Endodermal cell (in vitro differentiated cells): ENCODE measurements at places on chromosomes 2 and 18. TPM values are rescaled to one million over a fixed set of nuclear protein-coding genes. Genes with fewer than 3 reads are reported as not detected.
A peak's percentile ranks its signal among the peaks of the same experiment; 100 is the strongest.

- DNase-seq = no peak
Measured at GRCh38 chr18:40108596-40108995, 1846.4 kb upstream of the PIK3C3 start.

DNA sequence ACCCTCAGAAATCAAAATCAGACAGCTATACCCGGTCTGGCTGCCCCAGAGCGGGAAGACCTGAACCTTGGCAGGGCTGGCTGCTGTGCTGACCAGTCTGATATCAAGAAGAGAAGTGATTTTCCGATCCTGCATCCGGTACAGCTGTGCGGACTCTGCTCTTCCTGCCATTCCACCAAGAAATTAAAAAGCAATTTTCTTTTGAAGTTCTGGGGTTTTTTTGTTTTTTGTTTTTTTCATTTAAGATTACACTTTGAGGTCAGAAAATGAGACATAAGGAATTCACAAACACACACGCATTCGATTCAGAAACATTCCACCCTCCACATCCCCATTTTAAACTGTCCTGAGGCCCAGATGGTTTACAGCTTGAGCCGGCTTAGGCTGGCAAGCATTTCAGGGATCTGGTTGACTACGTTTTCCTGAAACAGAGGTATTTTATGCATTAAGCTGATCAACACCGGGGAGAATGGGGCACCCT is 156.5 kb downstream of the COL6A3 start:
- no peak for DNase-seq

DNA sequence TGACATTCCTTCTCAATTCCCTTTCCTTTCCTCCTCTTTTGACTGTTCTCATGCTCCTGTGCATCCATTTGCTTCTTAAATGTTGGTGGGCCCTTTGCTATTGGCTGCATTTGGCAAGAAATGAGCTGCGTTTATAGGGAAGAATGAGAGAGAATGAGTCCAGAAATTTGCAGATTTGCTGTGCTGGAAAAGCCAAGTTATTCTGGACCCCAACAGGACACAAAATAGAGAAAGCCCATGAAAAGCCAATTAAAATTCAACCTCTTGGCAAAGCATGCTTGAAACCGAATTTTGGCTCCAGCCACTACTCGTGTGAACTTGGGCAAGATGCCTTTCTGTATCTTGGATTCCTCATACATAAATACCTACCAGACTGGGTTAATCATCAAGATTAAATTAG is 1.3 kb upstream of the SCLY start:
- no peak for DNase-seq

DNA sequence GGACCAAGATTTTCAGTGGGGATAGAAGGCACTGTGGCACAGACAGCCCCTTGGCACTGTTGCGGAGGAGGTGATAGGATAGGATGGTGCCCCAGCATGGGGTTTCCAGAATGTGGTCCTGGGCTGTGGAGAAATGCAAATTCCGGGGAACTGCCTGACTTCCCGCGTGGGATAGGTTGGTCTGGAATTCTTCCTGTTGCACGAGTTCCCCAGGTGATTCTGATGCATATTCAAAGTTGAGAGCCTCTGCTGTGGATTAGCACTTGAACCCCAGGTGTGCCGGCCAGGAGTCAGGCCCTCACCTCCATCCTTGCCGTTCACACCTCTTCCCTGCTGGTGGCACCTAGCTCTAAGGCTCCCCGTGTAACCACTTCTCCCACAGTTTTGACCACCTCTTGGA is 15.5 kb downstream of the NCK2 start:
- DNase-seq = peak; percentile 66

- DNase-seq = no peak
Measured at GRCh38 chr2:41764919-41765318, 282.9 kb upstream of the PKDCC start.

The UBXN4 gene
- 81.6 to 91.9 TPM (median 90.9 TPM) in 3 replicates for total RNA-seq

The POTEI gene
- total RNA-seq = 1.2 and 2.0 TPM in 2 replicates

DNA sequence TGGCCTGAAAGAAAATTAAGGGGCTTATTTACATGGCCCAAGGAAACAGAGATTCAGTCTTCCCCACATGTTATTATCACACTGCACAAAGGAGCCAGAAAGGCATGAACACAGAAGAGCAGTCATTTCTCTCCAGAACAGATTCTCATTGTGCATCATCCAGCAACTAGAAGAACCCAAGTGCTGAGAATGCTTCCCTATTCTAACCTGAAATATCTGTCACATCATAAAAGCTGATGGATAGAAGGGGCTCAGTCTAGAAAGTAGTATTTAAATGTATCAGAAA is 145.8 kb downstream of the TMEM163 start:
- DNase-seq = no peak

DNA sequence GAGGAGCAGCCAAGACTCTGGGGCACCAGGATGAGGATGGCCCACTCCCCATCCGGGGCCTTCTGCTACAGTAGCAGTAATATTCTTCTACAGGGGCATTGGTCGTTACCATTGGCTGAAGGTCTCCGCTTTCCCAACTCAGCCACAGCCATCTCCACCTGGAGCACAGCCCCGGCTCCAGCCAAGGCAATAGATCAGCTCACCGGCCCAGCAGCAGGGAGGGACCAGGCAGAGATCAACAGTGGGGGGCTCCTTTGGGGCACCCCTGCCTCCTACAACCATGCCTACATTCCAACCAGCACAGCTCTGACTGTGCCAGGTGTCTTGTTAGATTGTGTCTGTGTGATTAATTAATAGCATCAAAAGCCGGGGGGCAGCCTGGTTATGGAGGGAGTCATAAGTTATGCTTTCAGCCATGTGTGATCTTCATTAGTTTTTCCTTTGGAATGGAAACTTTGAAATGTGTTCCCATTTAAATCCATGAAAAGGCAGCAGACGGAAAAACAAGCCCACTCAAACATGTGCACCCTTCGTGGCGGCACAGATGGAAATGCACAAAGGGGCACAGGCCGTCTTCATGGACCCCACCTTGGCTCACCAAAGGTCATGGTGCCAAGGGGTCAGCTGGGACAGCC is 68.6 kb upstream of the BZW1 start:
- DNase-seq = no peak

DNA sequence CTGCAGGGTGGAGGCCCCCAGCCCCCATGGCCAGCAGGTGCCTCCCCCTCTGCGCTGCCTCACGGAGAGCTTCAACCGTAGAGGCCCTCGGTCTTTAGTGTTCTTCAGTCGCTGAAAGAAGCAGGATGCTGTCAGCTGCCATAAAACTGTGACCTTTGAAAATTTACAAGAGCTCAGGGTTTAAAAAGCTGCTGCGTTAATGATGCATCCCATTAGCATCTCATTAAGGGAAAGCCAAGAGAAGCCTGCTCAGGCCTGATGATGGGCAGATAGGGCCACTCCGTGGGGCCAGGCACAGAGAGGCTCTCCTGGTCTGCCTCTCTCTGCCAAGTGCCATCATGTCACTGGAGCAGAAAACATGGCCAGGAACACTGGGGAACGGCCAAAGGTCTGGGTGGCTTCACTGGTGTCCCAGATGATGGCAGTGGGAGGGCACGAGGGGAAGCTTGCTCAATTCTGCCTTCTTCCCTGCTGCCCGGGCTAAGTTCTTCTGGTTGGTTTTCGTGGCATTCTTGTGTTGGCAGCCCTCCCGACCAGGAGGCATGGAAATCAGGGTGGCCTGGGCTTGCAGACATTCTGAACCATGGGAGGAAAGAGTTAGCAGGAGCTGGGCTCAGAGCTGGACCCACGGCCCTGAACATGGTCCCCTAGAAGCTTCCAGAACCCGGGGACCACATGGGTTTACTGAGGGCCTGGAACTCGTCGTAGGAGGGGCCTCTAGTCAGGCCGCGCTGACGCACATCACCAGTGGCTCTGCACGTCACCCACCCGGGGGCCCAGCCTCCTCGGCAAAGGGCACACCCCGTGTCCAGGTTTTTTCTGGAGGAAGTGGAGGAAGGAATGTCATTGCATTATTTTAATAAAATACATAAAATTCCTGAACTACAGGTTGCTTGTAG is 250.7 kb downstream of the KLHL29 start:
- no peak for DNase-seq

DNA sequence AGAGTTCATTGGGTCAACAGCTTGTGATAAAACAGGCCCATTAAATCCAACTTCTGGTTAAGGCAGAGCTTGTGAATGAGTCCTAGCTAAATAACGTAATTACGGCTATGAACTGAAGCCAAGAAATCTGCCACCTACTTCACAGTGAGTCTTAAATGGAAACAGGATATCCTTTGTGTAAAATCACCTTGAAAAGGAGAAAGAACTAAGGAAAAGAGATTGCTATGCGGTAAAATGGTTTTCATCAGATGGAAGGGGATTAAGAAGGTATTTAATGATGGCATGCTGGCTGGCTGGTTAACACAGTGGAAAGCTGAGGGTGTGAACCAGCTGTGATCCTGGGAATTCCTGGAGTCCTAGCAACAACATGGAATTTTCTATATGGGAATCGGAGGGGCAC is 156.6 kb downstream of the DOK6 start:
- DNase-seq = peak; percentile 80

DNA sequence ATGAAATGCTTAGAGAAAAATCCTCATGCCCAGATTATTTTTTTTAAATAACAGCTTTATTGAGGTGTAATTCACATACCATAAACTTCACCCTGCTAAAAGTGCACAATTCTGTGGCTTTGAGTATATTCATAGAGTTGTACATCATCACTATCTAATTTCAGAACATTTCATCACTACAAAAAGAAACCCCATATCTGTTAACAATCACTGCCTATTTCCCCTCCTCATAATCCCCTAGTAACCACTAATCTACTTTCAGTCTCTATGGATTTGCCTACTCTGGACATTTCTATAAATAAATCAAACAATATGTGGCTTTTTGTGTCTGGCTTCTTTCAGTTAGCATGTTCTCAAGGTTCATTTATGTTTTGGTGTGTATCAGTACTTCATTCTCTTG is 51.4 kb downstream of the OSBPL1A start:
- no peak for DNase-seq

GRCh38 chr2:55296393-55296792 is 27.4 kb upstream of the MTIF2 start:
- DNase-seq = no peak

The PPP4R3B gene
- 49.8 to 52.0 TPM (median 50.9 TPM) in 3 replicates for total RNA-seq

- DNase-seq = no peak
Measured at GRCh38 chr2:26387189-26387588, 14.5 kb upstream of the DRC1 start.

DNA sequence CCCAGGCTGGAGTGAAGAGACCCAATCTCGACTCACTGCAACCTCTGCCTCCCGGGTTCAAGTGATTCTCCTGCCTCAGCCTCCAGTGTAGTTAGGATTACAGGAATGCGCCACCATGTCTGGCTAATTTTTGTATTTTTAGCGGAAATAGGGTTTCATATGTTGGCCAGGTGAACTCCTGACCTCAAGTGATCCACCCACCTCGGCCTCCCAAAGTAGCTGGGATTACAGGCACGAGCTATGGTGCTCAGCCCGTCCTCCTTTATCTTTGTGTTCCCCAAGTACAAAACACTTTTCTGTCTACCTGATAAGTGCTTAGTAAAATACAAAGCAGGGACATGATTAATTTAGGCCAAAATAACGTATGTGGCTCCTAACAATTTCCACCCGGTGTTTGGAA is 91.2 kb upstream of the STK17B start:
- no peak for DNase-seq

DNA sequence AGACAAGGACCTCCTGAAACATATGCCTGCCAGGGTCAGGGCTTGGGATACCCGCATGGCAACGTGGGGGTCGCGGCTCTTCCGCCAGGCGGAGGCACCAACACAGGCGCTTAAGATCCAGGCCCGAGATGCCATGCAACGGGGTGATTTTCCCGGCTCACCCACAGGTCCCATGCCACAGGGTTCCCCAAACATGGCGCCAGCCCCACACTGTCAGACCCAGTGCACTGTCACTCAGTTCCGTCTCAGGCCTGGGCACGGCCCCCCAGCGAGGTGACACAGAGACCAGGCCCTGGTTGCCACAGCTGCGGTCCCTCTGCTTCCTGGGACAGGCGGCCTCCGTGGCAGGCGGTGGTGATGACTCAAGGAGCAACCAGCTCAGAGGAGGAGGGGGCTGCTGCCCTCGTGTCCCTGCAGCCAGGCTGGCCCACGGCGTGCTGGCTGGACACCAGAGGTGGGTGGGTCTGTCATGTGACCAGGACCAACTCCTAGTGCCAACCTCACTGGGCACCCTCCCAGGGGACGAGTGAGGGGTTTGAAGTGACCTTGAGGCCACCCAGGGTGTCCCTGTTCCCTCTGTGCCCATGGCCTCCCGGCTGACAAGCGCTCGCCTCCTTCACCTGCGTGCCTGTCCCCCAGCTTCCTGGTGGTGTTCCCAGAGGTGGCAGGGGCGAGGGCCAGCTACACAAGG is 4.9 kb downstream of the PDCD1 start:
- DNase-seq = no peak

- no peak for DNase-seq
Measured at GRCh38 chr2:1339388-1340140, 73.7 kb upstream of the TPO start.

DNA sequence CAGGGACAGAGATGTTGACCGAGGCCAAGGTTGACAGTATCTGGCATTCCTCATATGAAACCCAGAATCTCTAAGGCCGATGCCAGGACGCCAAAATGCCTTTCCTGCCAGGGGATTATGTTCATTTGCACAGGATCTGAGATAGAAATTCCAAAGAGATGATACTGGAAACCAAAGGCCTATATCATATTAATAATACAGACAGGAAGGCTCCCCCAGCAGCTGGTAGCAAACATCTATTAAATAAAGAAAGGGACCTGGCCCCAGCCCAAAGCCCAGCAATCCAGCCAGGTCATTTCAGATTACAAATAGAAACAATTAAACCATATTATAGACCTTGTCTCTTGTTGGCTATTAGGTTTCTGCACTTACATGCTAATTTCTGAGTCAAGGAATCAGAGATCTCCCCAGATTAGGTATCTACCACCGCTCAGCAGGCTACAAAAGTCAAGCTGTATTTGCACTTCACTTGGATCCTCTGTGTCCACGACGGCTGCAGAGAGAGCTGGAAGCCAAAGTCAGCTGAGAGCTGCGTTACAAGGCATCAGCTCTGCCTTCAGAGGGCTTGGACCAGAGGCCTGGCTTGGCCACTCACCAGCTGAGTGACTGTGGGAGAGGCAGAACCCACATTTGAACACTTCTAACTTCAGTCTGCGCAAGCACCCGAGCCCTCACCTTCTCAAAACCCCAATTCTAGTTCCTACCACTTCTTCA is 269.3 kb upstream of the SIX2 start:
- DNase-seq = no peak

The SNORC gene
- 3.0 to 6.2 TPM (median 5.0 TPM) in 3 replicates for total RNA-seq

GRCh38 chr2:168543037-168543436 is 87.0 kb downstream of the CERS6 start:
- DNase-seq = no peak

GRCh38 chr2:145846982-145847381 is 1327.1 kb upstream of the ZEB2 start:
- no peak for DNase-seq

The ALPP gene
- not detected in 3 replicates for total RNA-seq
